ENCODE measurements at places on chromosomes 2 and 18.

DNA sequence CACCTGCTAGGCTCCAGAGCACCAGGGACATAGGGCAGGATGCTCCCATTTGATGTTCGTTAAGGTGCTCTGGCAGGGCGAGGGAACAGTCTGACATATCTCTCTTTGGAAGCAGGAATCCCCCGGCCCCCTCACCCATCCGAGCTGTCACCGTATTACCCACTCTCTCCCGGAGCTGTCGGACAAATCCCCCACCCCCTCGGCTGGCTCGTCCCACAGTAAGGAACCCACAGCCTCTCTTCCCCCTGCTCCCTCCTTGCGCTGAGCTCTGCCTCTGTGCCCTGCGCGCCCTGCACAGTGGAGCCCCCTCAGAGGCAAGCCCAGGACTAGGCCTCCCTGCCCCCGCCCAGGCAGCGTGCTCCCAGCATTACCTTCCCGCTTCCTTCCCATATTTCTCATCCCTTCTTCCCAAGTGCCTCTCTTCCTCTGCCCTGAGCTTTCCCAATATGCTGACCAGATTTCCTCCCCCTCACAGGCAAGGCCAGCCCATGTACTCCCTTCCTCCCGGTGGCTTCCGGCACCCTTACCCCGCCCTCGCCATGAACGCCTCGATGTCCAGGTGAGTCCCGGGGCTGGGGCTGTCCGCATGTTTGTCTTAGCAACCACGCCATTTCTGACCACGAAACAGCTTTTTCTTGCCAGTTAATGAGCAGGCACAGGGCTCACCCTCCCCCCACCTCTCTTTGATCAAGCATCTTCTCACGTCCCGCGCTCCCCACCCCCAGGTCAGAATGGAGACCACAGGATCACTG, 23.8 kb downstream of the TGOLN2 start:
- no peak for DNase-seq

GRCh38 chr2:215664847-215665525, 229.1 kb upstream of the FN1 start:
- DNase-seq, result no peak

GRCh38 chr18:8942021-8942908, 160.2 kb upstream of the NDUFV2 start:
- DNase-seq, result no peak

DNA sequence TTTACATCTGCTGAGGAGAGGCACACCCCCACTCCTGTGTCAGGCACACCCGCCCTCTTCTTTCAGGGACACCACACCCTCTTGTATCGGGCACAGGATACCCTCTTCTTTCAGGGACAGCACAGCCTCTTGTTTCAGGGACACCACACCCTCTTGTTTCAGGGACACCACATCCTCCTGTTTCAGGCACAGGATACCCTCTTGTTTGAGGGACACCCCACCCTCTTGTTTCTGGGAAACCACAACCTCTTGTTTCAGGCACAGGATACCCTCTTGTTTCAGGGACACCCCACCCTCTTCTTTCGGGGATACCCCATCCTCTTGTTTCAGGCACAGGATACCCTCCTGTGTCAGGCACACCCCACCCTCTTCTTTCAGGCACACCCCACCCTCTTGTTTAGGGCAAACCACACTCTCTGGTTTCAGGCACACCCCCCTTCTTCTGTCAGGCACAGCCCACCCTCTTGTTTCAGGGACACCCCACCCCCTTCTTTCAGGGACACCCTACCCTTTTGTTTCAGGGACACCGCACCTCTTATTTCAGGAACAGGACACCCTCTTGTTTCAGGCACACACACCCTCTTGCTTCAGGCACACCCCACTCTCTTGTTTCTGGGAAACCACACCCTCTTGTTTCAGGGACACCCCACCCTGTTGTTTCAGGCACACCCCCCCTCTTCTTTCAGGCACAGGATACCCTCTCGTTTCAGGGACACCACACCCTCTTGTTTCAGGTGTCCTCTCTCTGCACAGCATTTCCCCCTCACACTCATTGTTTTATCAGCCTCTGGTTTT, 96.2 kb downstream of the TPO start:
- no peak for DNase-seq

- no peak for DNase-seq
These were observed 29.4 kb downstream of the GPD2 start for GRCh38 chr2:156465573-156465972.

DNA sequence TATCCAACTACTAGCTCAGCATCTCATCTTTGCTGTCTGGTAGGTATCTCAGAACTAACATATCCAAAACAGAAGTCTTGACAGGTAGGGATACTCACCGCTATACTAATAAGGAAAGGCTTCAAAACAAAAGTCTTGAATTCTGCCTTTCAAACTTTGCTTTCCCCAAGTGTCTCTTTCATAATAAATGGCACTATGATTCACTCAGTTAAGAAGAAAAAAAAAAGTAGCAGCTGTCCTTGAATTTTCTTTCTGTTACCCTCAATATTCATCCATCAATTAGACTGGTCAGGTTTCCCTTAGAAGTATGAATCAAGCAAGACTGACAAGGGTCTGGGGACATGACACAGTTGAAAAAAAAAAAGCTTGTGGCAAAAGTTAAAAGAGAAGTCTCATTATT, 175.1 kb downstream of the GULP1 start:
- no peak for DNase-seq

GRCh38 chr2:181586569-181587081, 70.3 kb downstream of the CERKL start:
- no peak for DNase-seq

DNA sequence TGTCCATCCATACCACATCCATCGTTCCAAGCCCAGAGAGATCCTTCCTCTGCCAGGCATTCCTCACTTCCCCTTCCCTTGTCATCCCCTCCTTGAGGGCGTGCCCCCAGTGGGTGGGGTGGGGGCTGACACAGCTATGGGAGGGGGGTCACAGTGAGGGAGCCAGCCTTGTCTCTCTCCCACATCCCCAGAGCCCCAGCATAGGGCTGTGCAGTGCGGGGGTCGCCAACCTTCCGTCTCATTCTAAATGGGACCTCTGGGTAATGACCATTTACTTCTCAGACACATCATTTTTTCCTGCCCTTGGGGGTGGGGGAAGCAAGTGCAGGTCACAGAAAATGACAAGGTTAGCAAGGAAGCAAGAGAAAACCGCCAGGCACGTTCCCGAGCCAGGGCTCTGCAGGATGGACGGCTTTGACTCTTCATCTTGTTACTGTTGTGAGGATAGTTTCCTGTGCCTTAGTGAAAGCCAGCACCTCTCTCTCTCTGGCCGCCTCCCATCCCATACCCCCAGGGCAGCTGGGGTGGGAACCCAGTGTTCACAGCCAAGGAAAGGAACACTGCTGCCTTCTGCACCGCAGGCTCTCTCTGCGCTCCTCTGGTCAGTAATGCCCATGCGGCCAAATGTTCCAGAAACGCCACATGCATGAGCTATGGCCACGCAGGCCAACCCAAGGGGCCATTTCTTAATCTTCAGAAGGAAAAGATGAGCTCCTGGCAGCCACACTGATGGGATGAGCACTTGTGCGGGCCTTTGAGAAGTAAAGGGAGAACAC, 22.7 kb upstream of the OTOS start:
- DNase-seq, result no peak

DNA sequence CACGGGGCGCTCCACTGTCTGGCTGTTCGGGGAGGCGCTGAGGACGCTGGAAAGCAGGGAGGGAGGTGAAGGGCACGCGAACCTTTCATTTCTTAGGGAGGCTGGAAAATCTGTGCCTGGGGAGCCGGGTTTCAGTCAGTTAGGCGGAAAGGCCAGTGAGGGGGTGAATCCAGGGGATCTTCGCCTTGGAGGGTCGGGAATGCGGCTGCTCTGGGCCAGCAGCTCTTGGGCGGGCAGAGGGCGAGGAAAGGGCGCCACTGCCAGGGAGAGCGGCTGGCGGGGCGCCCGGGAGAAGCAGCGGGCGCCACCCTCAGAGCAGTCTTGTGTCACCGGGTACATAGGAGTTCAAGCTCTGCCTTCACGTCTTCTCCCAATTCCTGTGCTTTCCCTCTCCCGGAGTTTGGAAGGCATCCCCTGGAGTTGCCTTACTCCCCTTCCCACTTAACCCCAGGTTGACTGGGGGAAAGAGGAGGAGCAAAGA, 1.4 kb downstream of the CCDC85A start:
- no peak for DNase-seq

GRCh38 chr2:210387074-210387473, 72.1 kb upstream of the MYL1 start:
- no peak for DNase-seq

DNA sequence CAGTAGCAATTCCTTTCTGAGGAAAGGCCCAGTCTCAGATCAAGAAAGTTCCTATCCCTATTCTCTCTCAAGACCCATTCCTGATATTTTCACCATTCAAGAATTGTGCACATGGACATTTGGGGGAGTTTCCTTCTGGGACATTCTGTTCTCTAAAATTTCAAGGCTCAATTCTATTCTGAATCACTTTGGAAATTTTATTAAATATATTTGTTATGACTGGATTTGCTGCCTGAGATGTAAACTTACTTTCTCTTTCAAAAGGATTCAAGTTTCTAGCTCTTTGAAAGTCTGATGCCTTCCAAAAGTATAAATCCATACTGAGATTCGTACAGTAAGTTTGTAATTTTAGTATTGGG, 55.3 kb upstream of the STK17B start:
- no peak for DNase-seq

- DNase-seq, result no peak
These were observed 295.4 kb downstream of the CELF4 start for GRCh38 chr18:37270038-37270665.

DNA sequence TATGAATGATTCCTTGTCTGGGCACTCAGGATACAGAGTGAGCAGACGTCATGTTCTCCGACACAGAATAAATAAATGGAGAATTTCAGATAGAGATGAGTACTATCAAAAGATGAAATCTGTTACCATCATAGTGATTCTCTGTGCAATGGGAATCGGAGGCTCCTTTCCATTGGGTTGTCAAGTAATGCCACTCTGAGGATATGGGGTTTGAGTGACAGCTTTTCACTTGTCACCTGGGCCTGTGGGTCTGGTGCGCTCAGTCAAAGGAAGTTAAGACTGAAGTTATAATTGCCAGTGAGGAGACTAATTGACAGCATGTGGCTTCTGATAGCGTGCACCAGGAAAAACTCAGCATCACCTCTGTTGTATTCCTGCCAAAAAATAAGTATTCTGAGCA, 387.2 kb downstream of the SOX11 start:
- no peak for DNase-seq

GRCh38 chr2:53131416-53131815, 636.2 kb upstream of the CHAC2 start:
- no peak for DNase-seq

- no peak for DNase-seq
These were observed 153.6 kb downstream of the NRP2 start for GRCh38 chr2:205835923-205836322.

DNA sequence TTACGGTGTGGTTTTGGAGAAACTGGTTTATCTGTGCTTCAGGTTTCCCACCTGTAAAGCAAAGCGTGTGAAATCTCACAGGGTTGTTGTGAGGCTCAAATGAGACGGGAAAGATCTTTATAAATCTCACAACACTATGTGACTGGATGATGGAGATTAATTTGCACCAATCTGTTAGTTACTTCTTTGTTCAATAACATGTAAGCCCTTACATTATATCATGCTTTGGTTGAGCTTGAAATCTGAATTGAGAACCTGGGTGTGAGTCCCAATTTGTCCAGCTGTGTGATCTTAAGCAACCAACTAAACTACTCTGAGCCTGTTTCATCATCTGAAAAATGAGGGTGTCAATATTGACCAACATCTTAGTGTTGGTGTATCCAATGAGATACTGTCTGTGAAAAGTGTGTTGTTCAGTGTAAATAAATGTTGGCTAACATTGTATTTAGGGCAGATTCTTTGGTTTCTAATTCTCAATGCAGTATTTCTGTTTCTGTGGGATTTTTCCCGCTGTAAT, 741 bp upstream of the GCKR start:
- DNase-seq, result no peak

DNA sequence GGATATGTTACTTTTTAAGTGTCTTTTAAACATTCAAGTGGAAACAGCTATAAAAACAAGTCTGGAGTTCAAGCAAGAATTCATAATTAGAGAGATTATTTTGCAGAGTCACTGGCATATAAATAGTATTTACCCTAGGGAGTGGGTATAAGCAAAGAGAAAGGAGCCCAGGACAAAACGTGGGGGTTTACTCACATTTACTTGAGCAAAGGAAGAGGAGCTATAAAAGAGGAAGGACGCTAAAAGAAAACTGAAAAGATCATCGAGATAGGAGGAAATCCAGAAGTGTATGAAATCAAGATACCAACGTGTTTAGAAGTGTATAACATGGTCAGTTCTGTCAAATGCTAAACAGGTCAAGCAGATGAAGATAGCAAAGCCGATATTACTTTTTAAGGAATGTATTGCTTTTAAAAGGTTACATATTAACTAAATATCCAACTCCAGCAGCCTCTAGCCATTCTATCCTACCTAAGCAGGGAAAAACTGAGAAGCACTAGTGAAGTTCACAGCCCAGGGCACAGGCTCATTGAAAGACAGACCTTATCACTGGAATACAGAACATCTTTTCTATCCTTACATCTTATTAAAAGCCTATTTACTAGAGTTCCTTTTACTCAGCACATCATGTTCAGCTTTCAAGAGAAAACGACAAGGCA, 8.6 kb downstream of the KANSL1L start:
- no peak for DNase-seq

DNA sequence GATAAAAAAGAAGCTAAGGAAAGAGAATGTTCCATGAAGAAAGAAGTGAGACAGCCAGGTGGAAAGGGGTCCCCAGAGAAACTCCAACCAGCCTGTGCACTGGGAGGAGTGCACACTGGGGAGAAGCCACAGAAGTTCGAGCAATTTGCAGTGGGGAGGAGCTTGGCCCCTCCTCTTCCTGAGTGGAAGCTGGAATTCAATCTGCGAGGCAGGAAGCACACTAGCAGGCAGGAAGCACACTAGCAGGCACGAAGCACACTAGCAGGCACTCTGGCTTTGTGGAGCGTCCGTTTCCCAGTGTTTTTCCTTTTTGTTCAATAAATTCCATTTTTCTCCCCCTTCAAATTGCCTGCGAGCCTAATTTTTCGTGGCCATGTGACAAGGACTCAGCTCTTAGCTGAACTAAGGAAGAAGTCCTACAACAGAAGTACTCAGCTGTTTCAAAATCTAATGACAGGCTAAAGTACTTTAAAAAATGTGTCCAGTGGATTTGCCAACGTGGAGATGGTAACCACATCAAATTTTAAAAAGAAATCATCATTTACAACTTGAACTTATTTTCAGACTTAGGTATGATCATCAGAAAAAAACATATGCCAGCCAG, 21.4 kb upstream of the SPIRE1 start:
- DNase-seq, result no peak

DNA sequence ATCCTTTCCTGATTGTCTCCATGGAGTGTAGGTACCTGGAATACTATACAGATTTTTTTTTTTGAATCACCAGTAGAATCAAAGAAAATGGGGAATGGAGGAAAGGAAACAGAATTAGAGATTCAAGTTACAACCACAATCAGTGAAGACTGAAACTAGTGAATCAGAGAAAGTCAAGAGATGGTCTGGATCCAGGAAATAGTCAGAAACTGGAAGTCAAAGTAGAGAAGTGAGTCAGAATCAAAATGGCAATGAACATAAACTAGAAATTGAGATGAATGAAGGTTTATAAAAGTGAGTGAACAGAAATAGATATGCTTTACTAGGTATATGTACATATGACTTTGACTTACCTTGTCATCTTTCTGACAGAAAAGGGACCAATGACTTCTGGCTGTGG, 579.0 kb downstream of the PLCL1 start:
- no peak for DNase-seq
